BE2C (cell line): ENCODE measurements at places on chromosomes 5 and 9.

DNA sequence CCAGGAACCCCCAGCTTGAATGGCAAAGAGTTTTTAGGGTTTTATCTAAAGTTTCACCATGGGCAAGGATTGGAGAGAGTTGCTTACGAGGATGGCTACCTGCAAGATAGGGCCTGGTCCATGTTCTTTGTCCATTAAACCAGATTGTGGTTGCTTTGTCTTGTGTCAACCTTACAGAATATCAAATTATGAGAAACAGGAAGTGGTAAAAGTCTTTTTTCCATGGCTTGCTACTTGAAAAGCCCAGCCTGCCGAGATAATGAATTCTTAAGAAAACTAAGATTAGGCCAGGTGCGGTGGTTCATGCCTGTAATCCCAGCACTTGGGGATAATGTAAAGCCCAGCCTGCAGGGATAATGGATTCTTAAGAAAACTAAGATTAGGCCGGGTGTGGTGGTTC is 24.4 kb downstream of the ZNF474 start:
- no peak for DNase-seq

DNA sequence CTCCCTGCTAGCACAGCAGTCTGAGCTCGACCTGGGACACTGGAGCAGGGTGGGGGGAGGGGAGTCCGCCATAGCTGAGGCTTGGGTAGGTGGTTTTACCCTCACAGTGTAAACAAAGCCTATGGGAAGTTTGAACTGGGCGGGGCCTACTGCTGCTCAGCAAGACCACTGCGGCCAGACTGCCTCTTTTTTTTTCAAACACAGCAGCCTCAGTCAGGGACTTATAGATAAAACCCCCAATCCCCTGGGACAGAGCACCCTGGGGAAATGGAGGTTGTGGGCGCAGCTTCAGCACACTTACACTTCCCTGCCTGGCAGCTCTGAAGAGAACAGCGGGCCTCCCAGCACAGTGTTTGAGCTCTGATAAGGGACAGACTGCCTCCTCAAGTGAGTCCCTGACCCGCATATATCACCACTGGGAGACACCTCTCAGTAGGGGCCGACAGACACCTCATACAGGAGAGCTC is 151.1 kb upstream of the APC start:
- DNase-seq = no peak

- DNase-seq = no peak
Measured at GRCh38 chr5:95671826-95672225, 11.0 kb downstream of the SPATA9 start.

DNA sequence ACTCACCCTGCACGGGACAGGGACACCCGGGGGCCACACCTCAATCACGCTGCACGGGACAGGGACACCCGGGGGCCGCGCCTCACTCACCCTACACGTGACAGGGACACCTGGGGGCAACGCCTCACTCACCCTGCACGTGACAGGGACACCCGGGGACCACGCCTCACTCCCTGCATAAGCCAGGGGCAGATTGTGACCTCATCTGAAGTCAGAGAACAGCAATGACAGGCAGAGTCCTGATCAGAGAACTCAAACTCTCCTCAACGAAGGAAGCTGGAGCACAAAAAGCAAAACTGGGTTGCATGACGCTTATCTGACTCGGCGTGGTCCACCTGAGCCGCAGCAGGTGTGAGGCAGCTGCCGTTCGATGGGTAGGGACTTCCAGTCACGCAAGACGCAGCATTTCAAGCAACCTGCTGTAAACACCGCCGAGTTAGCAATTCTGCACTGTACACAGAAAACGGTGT is 3.2 kb downstream of the TERT start:
- DNase-seq = no peak

- peak; percentile 17 for DNase-seq
Measured at GRCh38 chr9:2479056-2479565, 142.5 kb upstream of the VLDLR start.

DNA sequence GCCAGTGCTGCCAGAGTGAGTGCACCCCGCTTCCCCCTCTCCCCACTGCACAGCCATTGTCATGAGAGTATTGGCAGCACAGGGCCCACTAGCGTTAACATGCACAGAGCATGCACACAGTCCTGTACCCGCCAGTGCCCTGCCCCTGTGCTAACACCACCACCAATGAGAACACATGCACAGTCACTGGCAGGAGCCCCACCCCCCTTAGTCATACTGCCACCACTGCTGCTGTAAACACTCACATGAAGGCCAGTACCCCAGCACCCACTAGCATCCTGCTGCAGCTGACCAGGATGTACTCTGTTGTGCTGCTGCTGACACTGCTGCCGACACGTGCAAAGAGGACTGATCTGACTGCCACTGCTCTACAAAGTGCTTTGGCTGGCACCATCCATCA is 19.5 kb upstream of the RANBP6 start:
- DNase-seq = no peak

DNA sequence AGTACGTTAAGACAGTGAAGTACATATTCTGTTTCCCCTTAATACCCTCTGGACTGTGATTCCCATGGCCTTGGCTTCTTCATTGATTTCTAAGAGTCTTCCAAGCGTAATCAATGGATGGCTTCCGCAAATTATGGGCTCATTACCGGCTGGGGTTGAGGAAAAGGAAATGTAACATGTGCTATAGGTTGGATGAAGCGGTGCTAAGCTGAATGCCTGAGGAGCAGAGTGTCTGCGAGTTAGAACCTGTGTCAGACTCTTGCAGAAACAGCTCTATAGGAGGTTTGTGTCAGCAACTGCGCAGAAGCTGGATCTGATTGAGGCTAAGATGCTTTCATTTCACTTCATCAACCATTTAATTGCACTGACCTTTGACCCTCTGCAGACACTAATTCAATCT is 114.3 kb upstream of the CDH18 start:
- no peak for DNase-seq

DNA sequence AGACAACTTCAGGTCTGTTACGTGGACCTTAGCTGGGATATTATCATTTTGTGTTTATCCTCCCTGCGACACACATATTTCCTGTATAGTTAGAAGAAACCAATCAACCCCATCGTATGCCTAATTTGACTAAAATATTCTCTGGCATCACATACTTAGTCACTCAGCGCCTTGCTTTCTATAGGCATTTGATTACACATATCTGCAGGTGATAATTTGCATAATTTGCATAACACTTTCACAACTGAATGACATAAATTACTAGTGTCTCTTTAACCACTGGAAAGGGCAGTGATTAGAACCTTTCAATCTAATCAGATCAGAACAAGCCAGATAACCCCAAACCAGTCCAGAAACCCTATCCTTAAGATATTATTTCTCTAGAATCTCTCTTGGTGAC is 390.2 kb downstream of the TLR4 start:
- DNase-seq = no peak

DNA sequence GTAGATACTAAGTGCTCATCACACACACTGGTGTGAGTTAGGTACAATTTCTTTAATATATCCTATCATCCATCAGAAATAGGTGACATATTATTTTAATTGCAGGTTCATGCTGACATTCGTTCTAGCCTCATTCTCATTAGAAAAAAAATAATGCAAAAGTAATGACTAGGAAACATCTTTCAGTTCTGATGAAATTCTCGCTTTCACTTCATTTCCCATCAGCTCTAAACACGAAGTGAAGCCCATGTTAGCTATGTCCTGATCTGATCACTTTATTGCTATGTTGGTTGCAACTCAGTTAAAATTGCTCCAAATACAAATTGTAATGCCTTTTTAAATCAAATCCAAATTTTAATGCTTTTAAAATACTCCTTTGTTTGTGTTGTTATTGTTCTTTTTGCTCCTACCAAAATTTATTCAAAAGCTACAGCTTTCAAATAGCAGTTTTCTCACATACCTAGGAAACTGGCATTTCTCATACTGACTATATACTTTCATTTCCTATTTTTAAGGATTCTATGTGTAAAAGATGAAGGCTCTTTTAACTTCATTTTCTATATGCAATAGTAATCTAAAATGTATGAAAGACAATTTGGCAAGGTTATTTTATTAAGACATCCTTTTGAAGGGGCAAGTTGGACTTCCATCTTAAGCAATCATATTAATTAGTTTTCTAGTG is 1237.8 kb upstream of the ACO1 start:
- no peak for DNase-seq

DNA sequence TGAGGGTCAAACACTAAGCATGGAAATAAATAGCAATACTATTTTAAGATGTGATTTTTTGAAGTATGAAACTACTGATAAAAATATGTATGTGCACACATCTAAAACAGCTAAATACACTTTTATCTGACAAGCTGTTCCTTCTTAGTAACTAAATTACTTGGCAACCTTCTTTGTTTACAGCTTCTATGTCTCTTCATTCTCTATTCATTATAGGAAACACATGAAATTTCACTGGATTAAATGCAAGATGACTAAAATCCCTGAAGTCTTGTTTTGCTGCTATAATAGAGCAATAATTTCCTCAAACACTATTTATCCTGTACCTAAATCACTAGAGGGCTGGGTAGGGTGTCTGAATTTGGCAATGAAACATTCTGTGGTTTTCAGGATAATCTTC is 11.7 kb downstream of the RICTOR start:
- no peak for DNase-seq

DNA sequence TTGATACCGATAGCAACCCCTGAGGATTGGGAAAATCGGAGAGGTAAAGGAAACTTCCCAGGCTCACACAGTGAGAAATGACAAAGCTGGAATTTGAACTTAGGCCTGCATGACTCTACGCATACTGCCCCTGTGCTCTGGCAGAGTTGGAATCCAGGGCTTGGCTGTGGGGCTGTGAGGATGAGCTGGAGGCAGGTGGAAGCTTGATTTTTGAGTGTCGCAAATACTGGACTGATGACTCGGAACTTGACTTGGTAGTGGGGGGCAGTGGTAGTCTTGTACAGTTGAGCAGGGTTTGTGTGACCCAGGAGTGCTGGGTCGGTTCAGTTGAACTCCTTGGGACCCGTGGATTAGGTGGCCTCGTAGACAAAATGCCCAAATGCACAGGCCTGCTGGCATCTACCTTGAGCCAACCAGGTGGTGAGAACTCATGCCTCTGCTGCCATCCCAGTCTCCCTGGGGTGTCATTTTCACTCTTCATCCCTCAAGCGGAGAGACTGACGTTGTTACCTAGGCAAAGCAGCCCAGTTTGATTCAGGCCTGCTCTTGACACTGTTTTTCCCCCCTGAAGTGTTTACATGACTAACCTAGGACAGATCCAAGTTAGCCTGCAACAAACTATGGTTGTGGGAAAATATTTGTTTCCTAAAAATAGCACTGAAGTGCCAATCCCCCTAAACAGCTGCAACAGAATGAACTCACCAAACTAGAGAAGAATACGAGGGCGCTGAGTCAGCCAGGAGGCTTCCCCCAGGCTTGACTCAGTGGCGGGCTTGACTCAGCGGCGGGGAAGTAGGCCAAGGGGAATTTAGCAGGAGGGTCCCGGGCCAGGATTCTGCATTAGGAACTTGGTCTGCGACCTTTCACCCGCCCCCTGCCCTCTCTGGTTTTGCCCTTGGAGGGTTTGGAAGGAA is 45.7 kb upstream of the ORM1 start:
- DNase-seq = peak; percentile 1

- no peak for DNase-seq
Measured at GRCh38 chr9:38382141-38382540, 10.4 kb upstream of the ALDH1B1 start.

GRCh38 chr5:172305380-172305779 is 21.8 kb upstream of the UBTD2 start:
- DNase-seq = no peak
